ENCODE measurements at places on chromosomes 3 and 15. TPM values are rescaled to one million over a fixed set of nuclear protein-coding genes. Genes with fewer than 3 reads are reported as not detected.

EBLN2 gene
- total RNA-seq = 9.4 TPM

ZNF660 gene
- total RNA-seq = 5.2 TPM

CCDC33 gene
- total RNA-seq = not detected

SERPINI2 gene
- total RNA-seq = not detected

HCN4 gene
- not detected for total RNA-seq

PFN2 gene
- total RNA-seq = 3.4 TPM

ITIH3 gene
- not detected for total RNA-seq

HYKK gene
- 0.10 TPM for total RNA-seq

A4GNT gene
- not detected for total RNA-seq

EAF2 gene
- total RNA-seq = 43.3 TPM

CD200 gene
- total RNA-seq = 19.4 TPM

SMCO1 gene
- total RNA-seq = not detected

TMCO5A gene
- not detected for total RNA-seq
